Osteocyte (in vitro differentiated cells): ENCODE measurements at places on chromosomes 4 and X. TPM values are rescaled to one million over a fixed set of nuclear protein-coding genes. Genes with fewer than 3 reads are reported as not detected.

Gene FOXR2
- total RNA-seq, result not detected in 2 replicates

Gene SLC6A8
- 74.1 and 77.0 TPM in 2 replicates for total RNA-seq

Gene HERC6
- 2.3 and 2.8 TPM in 2 replicates for total RNA-seq

Gene PNMA6F
- not detected in 2 replicates for total RNA-seq

- no peak for DNase-seq
These were observed 87.2 kb downstream of the AREG start for GRCh38 chr4:74531963-74532794.

Gene USP26
- total RNA-seq, result not detected in 2 replicates
